RWPE2 (cell line): ENCODE measurements at places on chromosomes 2 and 18.

- DNase-seq, result no peak
Measured at GRCh38 chr18:67540559-67540958, 24.0 kb upstream of the DSEL start.

DNA sequence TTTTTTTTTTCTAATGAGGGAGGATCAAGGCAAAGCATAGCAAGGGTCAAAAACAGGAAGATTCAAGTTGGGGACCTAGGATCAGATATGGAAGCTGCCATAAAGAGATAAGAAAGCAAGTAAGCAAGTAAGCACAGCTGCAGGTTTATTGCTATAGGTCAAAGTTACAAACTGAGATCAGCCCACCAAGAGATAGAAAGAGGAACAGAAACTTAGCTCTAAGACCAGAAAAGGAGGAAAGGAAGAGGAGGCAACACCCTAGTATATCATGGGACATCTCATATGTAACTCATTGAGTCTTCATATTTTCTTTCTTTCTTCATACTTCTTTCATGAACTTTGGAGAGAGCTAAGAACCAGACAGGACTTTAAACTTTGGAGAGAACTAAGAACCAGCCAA is 295.9 kb upstream of the CRIM1 start:
- no peak for DNase-seq

DNA sequence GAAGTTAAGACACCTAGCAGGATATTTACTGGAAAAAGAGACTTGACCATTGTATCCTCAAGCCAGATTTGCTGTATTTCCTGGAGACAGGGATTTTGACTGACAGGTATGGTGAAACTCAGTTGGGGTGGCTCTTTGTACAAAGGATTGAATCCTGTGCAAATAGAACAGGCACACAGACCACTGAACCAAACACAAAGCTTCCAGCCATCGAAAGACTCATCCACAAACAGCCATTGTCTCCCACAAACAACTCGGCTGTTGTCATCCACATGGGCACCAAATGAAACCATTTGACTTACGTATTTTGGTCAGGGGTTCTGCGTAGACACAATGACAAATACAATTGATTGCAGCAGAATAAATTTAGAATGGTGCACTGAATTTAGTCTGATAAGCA is 15.9 kb downstream of the RNF152 start:
- DNase-seq, result no peak

- DNase-seq, result no peak
Measured at GRCh38 chr2:179936654-179937053, 70.4 kb downstream of the CWC22 start.

GRCh38 chr2:114119862-114120261 is 230.0 kb downstream of the ACTR3 start:
- DNase-seq, result no peak
